Karpas-422 (cell line): ENCODE measurements at places on chromosomes 12 and 14.

- DNase-seq: no peak
Measured at GRCh38 chr12:79843978-79844377, 90.9 kb downstream of the PPP1R12A start.

DNA sequence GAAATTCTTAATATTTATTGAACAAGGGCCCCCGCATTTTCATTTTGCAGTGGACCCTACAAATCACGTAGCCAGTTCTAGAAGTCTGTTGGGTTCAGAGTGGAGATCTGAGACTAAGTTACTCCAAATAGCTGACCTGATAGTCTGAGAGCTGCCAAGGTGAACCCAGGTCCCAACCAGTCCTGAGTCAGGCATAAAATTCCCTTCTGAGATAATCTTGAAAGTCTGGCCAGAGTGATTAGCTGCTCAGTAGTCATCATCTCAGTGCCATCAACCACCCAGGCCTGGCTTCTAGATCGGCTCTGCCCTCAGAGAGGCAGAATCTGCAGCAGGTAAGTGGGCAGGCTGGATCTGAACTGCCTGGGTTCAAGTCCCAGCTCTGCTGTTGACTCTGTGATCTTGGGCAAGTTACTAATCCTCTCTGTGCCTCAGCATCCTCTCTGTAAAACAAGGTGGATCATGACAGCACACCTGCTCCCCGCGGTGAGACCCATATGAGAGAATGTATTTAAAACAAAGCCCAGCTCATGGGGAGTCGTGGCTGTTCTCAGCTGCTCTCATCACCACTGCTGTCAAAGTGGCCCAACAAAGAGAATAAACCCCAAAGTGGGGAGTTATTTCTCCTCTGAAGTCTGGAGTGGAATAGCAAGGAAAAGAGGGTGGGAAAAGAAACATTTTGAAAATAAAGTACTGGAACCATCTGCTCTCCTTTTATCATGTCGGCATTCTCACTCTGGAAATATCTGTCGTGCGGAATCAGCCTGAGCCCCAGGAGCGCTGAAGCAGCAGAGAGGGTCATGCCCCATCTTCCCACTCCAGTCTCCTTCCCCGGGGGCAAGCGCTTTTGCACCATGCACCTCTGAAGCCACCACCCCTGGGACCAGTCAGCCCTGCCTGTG is 193.3 kb downstream of the DPF3 start:
- no peak for DNase-seq

- DNase-seq: no peak
Measured at GRCh38 chr14:86072116-86072894, 542.4 kb downstream of the FLRT2 start.

DNA sequence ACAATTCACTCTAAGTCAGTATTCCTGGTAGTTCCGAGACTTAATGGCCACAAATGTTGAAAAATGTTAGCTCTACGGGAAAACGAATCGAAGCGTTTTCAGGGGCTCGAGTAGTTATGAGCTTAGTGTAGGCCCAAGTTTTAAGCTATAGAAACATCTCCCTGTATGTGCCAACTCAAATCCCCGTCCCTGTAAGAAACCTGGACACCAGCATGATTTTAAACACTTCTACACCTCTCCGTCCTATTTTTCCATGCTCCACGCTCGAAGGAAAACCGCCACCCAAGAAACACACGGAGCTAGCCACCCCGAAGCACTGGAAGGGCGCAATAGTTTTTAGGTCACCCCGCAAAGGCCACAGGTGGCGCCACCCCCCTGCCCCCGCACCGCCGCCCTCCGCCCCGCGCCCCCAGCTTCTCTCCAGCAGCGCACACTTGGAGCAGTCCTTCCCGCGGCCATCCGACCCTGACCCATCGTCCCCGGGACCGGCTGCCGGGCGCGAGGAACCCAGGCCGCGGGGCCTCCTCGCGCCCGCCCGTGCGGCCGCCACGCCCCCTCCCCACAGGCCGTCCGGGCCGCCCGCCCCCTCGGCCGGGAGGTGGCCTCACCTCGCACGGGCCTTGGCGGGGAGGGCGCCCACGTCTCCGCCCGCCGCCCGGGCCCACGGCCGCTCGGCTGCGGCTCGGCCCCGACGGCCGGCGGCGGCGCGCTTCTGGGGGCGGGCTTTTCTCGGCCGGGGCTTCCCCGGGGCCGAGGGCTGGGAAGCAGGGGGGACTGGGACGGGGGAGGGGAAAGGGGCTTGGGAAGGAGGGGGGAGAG is 522 bp downstream of the R3HDM2 start:
- DNase-seq: peak; percentile 87

GRCh38 chr14:79833781-79834180 is 377.5 kb downstream of the DIO2 start:
- no peak for DNase-seq

DNA sequence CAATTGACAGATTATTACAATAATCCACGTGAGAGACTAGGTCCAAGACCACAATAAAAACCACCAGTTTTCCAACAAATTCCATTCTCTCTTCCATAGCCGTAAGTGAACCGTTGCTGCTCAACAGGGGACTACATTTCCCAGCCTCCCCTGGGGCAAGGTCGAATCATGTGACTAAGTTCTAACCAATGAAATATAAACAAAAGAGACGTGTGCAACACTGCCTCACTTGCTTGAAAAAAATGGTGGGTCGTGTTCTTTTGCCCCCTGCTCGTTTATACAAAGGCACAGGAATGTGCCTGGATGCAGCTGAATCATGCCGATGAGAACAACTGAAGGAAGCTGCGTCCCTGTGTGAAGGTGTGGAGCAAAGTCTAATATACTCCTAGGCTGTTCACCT is 51.1 kb downstream of the HSPB8 start:
- peak; percentile 45 for DNase-seq

- no peak for DNase-seq
Measured at GRCh38 chr12:58310368-58310767, 369.0 kb downstream of the ATP23 start.

DNA sequence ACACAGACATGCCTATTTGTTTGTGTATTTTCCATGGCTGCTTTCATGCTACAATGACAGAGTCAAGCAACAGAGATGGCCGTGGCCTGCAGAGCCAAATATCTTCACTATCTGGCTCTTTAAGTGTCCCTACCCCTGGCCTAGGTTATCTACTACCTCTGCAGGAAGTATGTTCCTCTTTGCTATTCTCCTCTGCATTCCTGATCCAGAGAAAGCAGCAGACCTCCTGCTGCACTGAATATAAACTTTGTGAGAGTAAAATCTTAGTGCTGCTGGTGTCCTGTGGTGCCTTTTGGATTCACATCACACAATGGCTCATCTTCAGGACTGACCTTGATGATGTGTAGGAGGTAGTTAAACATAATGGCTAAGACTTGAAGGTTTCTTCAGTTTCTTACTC is 233.4 kb downstream of the IPO8 start:
- no peak for DNase-seq
